ENCODE measurements at places on chromosomes 13 and 19.

GRCh38 chr13:22287343-22287920 is 616.6 kb downstream of the FGF9 start:
- no peaks in the 10 kb centered on the region for H3K4me1 ChIP-seq
- no peak overlapping the region for H3K4me3 ChIP-seq
- no peaks in the 10 kb centered on the region for H3K36me3 ChIP-seq
- DNase-seq = no peak
- H3K27ac ChIP-seq = no peak overlapping the region
- no peaks in the 10 kb centered on the region for H3K27me3 ChIP-seq

- H3K4me1 ChIP-seq = peaks cover 4% of the 10 kb centered on the region
- no peak overlapping the region for H3K4me3 ChIP-seq
- H3K27ac ChIP-seq = no peak overlapping the region
- no peaks in the 10 kb centered on the region for H3K36me3 ChIP-seq
These were observed 141.6 kb upstream of the RFC3 start for GRCh38 chr13:33676045-33676989.

GRCh38 chr13:79194272-79194671 is 211.8 kb downstream of the RBM26 start:
- DNase-seq = no peak
- no peak overlapping the region for H3K27ac ChIP-seq
- no peak overlapping the region for H3K4me3 ChIP-seq
- peaks cover 16% of the 10 kb centered on the region for H3K4me1 ChIP-seq
- H3K27me3 ChIP-seq = no peaks in the 10 kb centered on the region

- H3K27me3 ChIP-seq = no peaks in the 10 kb centered on the region
- H3K4me3 ChIP-seq = no peak overlapping the region
- H3K36me3 ChIP-seq = peaks cover 3% of the 10 kb centered on the region
- no peaks in the 10 kb centered on the region for H3K4me1 ChIP-seq
- DNase-seq = peak; percentile 84
These were observed 12.6 kb downstream of the DNASE2 start for GRCh38 chr19:12868540-12869112.

DNA sequence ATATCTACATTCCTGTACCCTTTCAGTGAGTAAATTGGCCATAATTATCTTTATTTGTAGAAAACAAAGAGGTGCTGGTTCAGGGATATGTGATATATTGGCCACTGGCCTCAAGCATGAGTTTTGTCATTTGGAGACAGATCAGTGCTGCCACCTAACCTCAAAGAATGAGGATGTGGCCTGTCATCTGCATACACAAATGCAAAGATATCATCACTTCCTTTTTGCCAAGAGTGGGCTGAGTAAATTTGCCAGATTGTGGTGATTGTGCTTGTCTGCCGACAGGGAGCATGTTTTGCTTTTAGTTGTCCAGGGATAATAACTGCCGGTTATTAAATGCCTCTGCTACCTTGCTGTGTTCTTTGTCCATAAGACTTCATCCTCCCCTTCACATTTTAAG is 44.2 kb downstream of the WASF3 start:
- no peaks in the 10 kb centered on the region for H3K36me3 ChIP-seq
- no peak overlapping the region for H3K4me3 ChIP-seq
- no peaks in the 10 kb centered on the region for H3K27me3 ChIP-seq
- no peaks in the 10 kb centered on the region for H3K4me1 ChIP-seq
- no peak overlapping the region for H3K27ac ChIP-seq

DNA sequence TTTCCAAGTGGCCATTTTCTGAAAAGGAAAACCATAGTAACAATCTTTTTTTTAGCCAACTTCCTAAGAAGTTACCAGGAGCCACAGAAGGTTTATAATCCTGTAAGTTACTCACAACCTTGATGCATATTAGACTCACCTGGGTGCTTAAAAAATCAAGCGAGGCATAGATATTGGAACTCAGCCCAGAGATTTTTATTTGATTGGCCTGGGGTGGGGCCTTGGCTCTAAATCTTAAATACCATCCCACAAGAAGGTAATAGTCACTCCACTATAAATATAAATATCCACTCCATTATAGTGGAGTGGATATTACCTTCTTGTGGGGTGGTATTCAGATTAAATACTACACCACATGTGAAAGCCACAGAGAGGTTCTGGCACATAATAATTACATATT is 429.6 kb downstream of the RFC3 start:
- H3K27me3 ChIP-seq = no peaks in the 10 kb centered on the region
- H3K36me3 ChIP-seq = no peaks in the 10 kb centered on the region
- no peaks in the 10 kb centered on the region for H3K4me1 ChIP-seq
- H3K4me3 ChIP-seq = no peak overlapping the region

- no peak overlapping the region for H3K4me3 ChIP-seq
- no peaks in the 10 kb centered on the region for H3K36me3 ChIP-seq
- no peak for DNase-seq
- H3K4me1 ChIP-seq = no peaks in the 10 kb centered on the region
- H3K27me3 ChIP-seq = no peaks in the 10 kb centered on the region
These were observed 42.9 kb downstream of the WASF3 start for GRCh38 chr13:26600343-26600742.

DNA sequence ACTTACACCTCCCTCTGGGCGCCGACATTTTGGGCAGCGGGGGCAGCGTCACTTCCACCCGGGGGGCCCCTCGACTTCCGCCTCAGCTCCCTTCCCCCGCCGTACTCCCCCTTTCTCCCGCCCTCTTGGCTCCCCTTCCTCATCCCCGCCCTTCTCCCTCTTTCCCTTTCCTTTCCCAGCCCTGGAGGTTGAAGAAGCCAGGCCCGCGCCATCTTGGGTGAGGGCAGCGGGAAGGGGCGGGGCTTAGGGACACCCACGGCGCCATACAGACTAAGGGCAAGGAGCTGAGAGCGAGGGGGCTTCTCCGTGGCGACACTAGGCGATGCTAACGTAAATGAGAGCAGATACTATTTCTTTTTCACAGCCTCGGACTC is at the start of gene FIZ1:
Gene FIZ1, minus strand, starts transcription at position 50 of the 374 bp plus-strand sequence. CDS start 1,652 bp downstream, outside the sequence.
- DNase-seq = peak; percentile 99
- H3K4me1 ChIP-seq = no peaks in the 10 kb centered on the region
- peak within 1 kb of the TSS; percentile 99 for H3K27ac ChIP-seq
- H3K4me3 ChIP-seq = peak within 1 kb of the TSS; percentile 99

DNA sequence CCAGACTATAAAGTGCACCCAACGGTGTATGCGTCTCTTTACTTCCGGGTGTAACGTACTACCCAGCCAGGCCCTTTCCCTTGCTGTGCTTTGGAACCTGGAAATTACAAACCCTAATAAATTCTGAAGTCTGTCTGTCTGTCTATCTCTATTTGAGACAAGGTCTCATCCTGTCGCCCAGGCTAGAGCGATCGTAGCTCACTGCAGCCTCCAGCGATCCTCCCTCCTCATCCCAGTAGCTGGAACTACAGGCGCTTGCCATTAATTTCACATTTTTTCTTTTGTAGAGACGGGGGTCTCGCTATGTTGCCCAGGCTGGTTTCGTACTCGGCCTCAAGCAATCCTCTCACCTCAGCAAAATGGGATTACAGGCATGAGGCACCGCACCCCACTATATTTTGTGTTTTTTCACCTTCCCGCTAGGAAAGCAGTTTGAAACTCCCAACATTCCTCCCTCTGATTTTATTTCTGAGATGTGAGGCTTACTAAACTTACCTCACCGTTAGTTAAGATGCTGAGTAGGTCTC is 469 bp upstream of the RNF6 start:
- peaks cover 13% of the 10 kb centered on the region for H3K27me3 ChIP-seq
- H3K27ac ChIP-seq = peak overlapping the region; percentile 91
- peak overlapping the region; percentile 93 for H3K4me3 ChIP-seq
- H3K4me1 ChIP-seq = peaks cover 5% of the 10 kb centered on the region

Data from endodermal cell (in vitro differentiated cells).